Lung (tissue), 17 donors: ENCODE measurements at places on chromosomes 4 and X. TPM values are rescaled to one million over a fixed set of nuclear protein-coding genes. Genes with fewer than 3 reads are reported as not detected.
A peak's percentile ranks its signal among the peaks of the same experiment; 100 is the strongest.

DNA sequence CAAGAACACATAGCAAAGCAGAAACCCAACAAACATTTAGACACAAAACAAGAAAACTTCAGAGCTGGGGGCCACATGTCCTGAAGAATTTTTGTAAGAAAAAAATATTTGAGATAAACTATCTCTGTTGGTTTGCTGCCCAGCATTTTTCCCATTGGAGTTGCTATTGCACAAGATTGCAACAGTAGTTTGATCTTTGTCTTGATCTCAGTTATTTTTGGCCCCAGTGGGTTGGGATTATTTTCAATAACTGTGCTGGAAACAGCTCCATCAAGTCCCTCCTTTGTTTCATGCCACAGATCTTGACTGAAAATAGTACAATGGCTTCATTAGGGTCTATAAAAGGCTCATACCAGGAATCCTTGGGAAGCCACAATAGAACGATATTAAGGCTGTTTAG lies 103.8 kb upstream of the RAI2 start:
- DNase-seq, result no peak

GRCh38 chr4:138217567-138217966 lies 24.6 kb downstream of the SLC7A11 start:
- DNase-seq, result no peak

DNA sequence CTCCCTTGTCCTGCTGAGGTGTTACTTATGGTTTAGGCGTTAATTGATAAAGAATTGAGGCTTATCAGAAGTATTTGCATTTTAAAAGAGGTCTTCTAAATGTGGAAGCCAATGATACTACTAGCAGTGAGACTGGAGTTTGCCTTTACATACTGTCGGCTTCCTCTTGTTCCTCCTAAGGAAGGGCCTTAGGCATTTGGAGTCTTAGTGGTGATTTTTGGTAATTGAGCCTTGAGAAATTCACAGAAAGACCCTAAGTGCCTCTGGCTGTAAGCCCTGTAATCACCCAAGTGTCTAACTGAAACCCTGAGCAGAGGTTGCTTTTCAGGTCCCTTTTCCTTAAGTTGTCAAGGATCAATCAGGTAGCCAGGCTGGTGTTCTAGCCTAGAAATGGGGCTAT lies 14.8 kb downstream of the IL13RA1 start:
- no peak for DNase-seq

GRCh38 chrX:68746988-68747387 lies 81.8 kb upstream of the EFNB1 start:
- DNase-seq, result no peak

DNA sequence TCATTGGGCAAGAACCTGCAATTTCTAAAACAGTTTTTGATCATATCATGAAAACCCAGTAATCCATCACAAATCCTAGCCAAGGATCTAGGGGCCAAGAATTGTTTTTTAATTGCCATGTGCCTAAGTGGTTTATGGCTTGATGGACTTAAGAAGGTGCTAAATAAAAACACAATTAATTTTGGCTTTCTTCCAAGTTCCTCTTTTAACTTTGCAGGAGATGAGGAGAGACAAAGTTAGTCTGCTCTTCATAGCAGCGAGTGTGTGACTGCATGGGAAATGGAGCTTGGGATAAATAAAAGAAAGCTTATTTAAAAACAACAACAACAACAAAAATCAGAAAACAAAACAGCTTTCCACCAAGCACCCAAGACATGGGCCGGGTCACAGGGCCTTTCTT lies 41.4 kb downstream of the ARHGEF9 start:
- peak; percentile 41 for DNase-seq

DNA sequence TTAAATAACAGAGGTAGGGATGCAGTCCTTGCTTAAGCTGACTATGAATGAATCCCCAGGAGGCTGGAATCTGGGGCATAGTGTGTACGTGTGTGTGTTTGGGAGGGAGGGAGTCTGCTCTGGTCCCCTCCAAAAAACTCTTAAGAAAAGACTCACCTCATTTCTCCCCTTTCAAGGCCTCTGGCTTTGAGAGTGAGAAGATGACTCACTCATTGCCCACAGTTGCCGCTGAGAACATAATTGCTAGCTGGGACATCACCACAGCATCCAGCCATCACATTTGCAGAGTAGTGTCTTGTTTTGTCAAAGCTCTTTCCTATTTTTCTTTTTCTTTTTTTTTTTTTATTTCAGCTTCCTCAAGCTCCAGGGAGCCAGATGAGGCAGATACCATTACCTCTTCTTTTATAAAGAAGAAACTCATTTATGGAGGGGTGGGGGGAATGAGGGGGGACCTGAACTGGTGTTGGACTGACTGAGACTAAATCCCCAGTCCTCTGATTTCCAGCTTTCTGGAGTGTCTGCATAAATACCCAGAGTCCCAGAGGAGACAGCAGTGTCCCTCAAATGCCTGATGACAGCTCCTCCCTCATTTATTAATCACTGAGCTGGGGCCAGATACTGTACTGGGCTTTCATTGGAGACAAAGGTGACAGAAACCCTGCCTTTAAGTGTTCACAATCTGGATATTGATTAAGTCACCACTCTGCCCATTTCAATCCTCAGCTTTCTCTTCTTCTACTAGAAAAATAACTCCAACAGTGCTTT lies 61.9 kb upstream of the LAS1L start:
- DNase-seq, result no peak

DNA sequence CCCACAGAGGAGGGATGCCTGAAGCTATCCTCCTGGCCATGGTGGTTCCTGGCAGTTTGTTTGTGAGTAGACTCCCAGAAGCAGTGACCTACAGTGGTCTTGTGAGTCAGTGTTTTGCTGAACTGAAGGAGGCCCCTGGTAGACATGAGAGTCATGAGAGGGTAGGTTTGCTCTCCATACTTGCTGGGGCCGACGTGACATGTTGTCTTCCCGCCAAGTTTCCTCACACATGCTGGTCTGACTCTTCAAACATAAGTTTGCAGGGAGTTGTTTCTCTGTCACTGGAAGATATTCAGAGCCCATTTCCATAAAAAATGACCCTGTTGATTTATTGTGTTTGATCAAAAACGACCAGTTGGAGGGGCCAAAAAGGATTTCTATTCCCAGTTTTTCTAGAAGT lies 131.1 kb upstream of the SCML1 start:
- DNase-seq, result peak; percentile 24

DNA sequence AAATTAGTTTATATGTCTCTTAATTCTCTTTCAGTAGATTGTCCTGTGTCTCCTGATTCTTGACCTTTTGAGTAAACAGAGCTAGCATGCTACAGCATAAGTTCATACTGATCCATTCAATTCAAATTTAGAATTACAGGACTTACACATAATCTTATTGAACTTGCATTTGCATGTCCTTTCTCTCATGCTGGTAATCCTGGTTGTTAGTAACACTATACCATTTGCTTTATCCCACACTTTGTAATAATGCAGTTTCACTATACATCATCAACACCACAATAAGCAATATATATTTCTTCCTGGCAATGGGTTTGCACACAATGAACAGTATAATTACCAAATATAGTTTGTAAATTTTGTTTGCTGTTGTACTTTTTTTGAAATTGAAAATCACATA lies 937.2 kb upstream of the GRID2 start:
- DNase-seq, result no peak

DNA sequence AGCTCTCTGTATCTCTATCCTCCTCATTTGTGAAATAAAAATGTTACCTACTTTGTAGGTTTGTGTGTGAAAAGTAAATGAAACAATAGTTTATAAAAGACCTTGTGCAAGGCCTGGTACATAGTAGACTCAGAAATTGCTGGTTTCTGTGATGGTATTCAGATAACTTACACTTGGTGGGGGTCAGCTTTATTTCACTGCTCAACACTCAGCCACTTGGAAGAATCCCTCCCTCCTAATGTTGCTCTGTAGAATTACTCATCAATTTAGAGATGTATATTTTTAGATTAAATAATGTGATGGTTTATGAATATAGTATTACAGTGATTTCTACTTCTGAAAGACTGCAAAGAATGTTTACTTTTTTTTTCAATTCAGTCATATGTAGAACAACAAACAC lies 32.7 kb downstream of the SMARCAD1 start:
- DNase-seq, result no peak

- peak; percentile 50 for DNase-seq
These were observed 1.1 kb downstream of the PJA1 start for GRCh38 chrX:69163936-69164741.

GRCh38 chr4:101277671-101278070 lies 69.7 kb downstream of the PPP3CA start:
- no peak for DNase-seq

DNA sequence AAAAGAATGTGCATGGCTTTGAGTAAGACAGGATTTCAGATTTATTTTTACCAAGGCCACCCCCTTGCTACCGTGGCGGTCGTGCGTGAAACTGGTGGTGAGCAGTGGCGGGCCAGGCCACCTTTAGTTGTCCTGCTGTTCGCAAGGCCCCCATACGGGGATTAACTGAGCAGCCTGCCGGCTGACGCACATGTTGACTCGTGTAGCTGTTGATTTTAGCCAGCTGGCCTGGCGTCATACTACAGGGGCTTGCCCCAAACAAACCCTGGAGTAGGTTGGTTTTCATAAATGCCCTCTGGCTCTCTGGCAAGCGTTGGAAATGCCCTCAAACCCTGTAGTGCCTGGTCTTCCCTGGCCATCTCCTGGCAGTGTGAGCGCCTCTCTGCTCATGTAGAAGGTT lies 28.4 kb downstream of the WFS1 start:
- peak; percentile 35 for DNase-seq

DNA sequence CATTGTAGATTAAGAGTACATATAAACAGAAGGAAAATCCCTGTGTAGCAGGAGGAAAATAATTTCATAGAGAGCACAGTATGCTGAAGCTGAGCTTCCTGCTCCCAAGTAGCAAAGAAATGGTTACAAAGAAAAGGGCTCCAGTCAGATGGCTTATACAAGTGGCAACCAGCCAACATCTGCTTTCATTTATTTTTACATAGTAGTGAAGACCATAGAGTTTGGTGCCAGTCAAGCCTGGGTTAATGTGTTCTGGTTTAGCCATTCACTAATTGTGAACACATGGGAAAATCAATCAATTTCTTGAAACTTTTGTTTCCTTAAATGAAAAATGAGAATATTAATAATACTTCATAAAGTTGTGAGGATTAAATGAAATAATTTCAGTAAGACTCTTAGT lies 111.3 kb upstream of the ELOVL6 start:
- peak; percentile 69 for DNase-seq

The RIBC1 gene
- 6.0 TPM for polyA plus RNA-seq

The SSX2 gene
- not detected for polyA plus RNA-seq

The CCDC120 gene
- 3.8 TPM for polyA plus RNA-seq

The GC gene
- polyA plus RNA-seq, result 0.08 TPM

The FAT4 gene
- 1.1 TPM for polyA plus RNA-seq

The FHDC1 gene
- 4.3 TPM for polyA plus RNA-seq

The CXCL11 gene
- polyA plus RNA-seq, result 1.6 TPM
